ENCODE measurements at places on chromosomes 6 and 20.

DNA sequence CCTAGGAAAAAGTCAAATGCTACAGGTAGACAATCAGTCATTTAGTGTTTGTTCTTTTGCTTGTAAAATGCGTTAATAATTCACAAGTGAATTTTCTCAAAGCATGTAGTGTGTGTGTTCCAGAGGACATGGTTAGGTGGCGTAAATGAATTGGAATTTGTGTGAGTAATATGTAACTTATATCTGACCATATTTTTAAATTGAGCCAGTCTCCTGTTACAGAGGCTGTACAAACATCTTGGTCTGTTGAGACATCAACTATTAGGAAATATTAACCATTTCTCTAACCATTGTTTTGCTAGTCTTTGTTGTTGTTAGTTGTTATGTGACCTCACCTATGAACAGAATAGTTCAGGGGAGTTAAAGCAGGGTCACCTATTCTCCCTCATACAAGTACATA, 22.7 kb downstream of the MCM8 start:
- DNase-seq, result no peak

- DNase-seq, result no peak
These were observed 28.6 kb upstream of the SLC52A3 start for GRCh38 chr20:796921-797320.

GRCh38 chr20:6662309-6662708, 105.2 kb upstream of the BMP2 start:
- no peak for DNase-seq

DNA sequence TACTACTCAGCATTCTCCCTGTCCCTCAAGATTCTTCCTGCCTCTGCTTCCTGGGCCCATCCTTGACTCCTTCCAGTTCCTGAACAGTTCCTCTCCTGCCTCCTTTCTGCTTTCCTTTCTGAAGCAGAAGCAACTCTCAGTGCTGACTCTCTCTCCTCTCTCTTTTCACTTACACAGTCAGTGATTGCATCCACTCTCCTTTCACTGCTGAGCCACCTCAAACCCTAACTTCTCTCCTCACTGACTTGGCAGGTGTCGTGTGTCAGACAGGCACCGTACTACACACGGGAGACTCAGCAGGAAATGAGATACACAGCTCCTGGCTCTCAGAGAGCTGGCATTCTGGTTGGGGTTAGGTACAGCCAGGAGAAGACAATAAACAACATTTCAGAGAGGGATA, 5.6 kb downstream of the ABHD16A start:
- no peak for DNase-seq

DNA sequence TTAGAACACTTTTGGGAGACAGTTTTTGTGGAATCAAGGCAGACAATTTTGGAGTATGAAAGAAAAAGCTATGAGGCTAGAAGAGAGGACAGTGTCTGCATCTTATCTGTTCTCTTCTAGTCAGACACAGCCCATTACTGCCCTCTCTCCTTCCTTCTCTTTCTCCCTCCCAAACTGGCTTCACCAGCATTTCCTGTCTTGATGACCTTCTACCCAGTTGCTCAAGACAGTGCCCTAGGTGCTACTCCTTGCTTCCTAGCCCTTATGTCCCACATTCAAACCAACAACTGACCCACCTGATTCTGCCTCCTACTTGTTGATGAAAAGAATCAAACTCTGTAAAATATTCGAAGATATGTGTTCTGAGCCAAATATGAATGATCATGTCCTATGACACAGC, 116.4 kb upstream of the RIPOR2 start:
- no peak for DNase-seq

DNA sequence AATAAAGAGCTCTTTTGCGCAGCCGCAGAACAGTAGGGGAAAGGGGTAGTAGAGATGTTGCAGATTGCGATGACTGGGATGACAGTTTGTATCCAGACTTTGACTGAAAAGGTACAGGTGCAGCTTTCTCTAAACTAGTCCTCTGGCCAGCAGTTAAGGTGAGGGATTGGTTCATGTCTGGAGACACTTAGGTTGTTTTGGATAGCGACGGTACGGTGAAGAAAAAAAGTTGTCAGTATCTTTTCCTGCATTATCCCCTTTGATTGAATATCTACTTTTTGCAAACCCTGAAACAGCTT, 537 bp downstream of the PRR3 start:
- no peak for DNase-seq

DNA sequence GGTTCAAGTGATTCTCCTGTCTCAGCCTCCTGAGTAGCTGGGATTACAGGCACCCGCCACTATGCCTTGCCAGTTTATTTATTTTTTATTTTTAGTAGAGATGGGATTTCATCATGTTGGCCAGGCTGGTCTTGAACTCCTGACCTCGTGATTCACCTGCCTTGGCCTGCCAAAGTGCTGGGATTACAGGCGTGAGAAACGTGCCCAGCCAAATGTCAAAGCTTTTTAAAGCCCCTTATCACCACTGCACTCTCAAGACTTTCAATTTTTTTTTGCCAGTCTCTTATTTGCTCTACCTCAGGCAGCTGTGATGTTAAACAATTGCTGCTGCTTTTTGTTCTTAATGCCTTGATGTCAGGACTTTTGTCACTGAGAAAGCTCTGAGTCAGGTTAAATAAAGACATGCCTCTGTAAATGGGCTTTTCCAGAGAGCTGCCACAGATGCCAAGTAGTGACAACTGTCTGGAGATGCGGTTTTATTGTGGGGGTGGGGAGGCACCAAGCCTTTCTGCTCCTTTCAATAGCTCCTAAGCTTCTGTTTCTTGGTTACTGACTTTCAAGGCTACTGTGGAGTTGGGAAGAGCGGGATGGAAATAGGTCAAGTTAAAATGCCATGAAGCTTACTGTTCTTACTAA, 29.2 kb downstream of the RSPH3 start:
- DNase-seq, result no peak

- no peak for DNase-seq
These were observed 65.1 kb upstream of the PMEPA1 start for GRCh38 chr20:57774951-57775350.

DNA sequence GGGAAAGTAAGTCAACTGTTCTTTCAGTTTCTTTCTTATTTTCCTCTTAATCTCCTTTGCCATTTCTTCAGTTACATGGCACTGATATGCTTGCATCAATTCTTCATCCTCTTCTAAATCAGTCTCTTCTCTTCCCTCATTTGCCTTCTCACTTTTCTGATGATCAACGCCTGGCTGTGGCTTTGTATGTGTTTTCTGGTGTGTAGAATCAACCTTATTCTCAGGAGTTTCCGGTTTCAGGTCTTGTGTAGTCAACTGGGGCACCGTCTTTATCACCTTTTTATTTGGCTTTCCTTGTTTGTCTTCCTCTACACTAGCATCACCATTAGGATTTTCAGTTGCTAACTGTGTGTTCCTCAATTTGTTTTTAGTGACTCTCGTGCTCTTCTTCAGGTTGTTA, 31.6 kb downstream of the AHI1 start:
- DNase-seq, result no peak

GRCh38 chr6:3330199-3330598, 71.5 kb downstream of the PSMG4 start:
- DNase-seq, result no peak

GRCh38 chr6:30122515-30122914, 9.6 kb upstream of the TRIM31 start:
- no peak for DNase-seq

DNA sequence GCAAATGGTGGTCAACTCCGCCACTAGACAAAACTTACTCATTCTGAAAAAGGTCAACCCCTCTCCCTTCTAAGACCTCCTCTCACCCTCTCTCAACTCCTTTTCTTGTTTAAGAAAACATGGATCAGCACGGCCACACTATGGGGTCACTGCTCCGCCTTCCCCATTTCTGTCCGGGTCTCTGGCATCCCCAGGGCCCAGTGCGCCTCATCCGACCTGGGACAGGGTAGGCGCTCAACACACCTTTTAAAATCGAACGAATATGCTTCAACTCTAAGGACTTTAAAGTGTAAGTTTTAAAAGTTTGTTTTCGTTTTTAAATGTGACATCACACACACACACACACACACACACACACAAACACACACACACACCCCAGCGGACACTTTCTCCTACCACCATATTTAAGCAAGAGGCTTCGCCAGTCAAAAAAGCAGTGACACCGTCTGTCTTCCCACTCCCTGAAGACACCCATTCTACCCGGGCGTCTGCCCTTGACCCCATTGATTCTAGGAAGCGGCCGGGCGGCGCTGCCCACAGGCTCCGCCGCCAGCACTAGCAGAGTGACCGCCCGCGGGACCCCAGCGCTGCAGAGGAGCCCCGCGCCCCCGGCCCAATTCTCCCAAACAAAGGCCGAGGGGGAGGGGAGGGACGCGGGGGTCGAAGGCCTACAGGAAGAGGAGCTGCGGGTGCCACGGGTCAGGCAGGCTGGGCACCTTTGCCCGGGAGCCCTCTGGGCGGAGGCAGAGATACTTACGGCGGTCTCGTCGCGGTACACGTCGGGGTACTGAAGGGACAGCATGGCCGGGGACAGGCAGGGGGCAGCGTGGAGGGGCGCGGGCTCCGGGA, 568 bp downstream of the PREP start:
- no peak for DNase-seq
